Putamen (tissue), 1 donor: ENCODE measurements at places on chromosomes 16 and 17.

- DNase-seq = no peak
Observed at GRCh38 chr17:65630502-65630901, 69.1 kb upstream of the AXIN2 start.

- DNase-seq = peak; percentile 47
Observed at GRCh38 chr16:24610416-24610755, 71.0 kb downstream of the RBBP6 start.

GRCh38 chr16:10892782-10893318 is 15.8 kb downstream of the CIITA start:
- DNase-seq = no peak

GRCh38 chr17:63542942-63543821 is 7.1 kb upstream of the DCAF7 start:
- no peak for DNase-seq

- DNase-seq = no peak
Observed at GRCh38 chr16:28110479-28110878, 47.0 kb upstream of the GSG1L start.

DNA sequence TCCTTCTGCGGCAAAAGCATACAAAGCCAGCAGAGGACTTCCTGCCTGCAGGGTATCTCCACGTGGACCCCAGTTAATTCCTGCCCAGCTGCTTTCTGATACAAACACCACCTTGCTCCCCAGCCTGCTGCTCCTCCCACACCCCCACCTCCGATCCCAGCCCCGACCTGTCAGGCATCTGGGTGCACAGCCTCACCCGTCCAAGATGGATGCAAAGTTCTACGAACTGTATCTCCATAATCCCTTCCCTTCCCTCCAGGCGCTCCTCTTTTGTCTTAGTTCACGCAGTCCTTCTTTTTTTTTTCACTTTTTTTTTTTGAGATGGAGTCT is 15.6 kb upstream of the FOXJ1 start:
- DNase-seq = no peak

- DNase-seq = no peak
Observed at GRCh38 chr16:15440852-15441251, 6.5 kb downstream of the BMERB1 start.

DNA sequence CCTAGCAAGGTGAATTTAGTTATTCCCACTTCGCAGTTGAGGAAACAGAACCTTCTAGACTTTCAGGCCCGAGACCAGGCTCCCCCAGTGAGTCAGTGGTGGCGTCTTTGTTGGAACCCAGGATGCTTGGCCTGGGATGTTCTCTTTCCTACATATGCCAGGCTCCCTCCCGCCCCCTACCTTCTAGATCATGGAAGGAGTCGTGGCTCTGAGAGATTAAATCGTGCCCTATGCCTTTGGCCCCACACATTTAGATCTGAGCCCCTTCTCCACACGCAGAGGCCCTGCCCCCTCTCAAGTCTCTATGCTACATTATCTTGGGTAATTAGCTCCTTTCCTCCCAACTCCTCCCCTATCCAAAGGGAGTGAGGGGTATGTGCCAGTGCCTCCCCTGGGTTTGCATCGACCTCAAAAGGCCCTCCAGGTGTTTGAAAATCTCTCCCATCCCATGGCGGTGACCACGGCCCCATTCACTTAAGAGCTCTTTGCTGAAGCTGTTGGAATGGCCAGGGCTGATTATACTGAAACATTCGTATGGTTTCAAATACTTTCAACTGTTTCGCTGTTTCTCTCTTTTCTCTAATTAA is 3.0 kb downstream of the NGFR start:
- no peak for DNase-seq

DNA sequence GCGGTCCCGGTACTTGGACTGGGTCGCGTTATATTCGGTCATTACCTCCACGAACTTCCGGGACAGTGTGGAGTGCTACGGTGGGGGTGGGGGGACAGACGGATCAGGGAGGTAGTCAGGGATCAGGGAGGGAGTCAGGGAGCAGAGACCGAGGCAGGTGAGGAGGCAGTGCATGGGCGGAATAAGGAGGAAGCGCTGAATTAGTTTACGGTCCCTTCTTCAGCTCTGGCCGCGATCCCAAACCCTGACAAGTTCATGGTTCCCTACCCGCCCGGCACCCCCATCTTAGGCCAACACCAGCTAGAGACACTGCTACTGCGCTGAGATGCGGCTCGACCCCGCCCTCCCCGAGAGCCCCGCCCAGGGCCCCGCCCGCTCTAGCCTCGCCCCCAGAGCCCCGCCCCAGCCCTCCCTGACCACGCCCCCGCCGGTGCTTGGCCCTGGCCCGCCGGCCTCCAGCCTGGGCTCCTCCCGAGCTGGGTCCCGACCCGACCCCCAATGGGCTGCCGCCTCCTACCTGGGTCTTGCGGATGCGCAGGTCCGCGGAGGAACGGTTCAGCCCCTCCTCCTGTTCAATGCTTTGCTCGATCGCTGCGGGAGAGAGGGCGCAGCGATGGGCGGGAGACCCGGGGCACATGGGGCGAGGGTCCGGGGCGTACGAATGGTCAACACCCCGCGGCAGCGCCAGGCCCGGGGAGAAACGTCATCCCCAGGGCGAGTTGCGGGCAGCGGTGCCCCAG is 12.1 kb downstream of the HSD3B7 start:
- DNase-seq = no peak

DNA sequence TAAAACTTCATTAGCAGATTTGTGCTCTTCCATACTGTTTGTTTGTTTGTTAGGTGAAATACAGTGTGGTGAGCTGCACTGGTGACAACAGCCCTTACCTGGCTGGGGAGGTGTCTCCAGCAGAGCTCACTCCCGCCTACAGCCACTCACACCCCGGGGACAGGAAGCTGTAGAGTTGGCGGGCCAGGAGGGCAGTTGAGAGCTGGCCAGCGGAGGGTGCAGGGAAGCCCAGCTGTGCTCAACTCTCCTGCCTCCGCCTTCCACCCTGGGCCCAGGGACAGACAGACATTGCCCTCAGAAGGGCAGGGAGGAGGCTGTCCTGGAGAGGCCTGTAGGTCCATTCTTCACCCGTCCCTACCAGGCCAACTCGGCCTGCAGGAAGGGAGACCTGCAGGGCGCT is 48.6 kb upstream of the PVALEF start:
- DNase-seq = no peak

DNA sequence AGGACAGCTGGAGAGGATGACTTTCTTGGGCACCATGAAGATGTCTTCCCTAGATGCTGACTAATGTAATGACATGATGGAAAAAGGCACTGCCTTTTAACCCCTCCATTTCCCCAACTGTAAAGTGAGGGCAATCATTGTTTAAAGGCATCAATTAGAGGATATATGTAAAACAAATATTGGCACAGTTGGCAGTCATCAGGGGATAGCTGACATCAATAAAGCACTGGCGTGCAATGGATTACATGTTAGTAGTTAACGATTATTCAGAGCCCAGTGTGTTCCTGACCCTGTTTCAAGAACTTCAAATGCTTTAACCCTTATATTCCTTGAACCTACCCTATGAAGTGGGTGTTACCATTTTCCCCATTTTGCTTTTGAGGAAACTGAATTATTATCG is 100.7 kb downstream of the TMEM114 start:
- DNase-seq = no peak

- DNase-seq = no peak
Observed at GRCh38 chr16:22912654-22913053, 98.7 kb downstream of the HS3ST2 start.

- DNase-seq = no peak
Observed at GRCh38 chr16:12584488-12585233, 219.0 kb downstream of the CPPED1 start.

GRCh38 chr16:4051591-4051990 is 64.7 kb downstream of the ADCY9 start:
- no peak for DNase-seq

- DNase-seq = no peak
Observed at GRCh38 chr16:79269211-79269863, 331.2 kb downstream of the MAF start.

- DNase-seq = no peak
Observed at GRCh38 chr17:67769231-67769630, 51.5 kb downstream of the NOL11 start.

DNA sequence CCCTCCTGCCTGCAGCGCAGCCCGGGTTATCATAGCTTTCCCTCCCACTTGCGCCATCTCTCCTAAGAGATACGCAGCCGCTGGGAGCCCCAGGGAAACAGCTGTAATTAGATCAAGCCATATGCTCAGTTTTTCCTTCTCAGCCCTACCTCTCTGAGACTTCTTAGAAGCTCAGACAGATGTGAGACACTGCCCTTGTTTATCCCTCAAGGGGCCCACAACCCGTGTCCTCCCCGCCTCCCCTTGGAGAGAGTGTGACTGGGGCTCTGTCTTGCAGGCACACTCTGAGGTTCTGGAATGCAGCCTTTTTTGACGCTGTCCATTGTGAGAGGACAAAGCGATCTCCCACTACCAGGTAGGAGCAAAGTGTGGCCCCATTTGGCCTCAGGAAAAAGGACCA is 31.2 kb downstream of the CIBAR2 start:
- DNase-seq = no peak

GRCh38 chr17:78289802-78290363 is 58.5 kb downstream of the TMEM235 start:
- peak; percentile 67 for DNase-seq

GRCh38 chr17:34248511-34249024 is 6.5 kb upstream of the CCL2 start:
- no peak for DNase-seq

GRCh38 chr17:81959362-81960129 is 1.4 kb downstream of the NOTUM start:
- peak; percentile 49 for DNase-seq

DNA sequence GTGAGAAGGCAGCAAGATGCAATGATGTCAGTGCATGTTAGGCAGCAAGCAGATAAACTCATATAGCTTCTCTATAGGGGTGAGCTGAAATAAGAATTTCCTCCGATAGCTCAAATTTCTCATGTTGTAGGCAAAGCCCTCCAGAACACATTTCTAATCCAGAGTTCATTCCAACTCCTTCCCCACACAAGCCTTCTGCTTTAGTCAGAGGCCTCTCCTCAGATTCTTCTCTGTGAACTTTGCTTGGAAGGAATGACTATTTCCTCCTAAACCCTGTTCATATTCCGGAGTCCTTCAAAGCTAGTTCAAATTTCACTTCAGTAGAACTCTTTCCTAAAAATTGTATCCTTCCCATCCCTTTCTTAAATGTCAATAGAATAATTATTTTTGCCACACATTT is 144.8 kb downstream of the KCNJ2 start:
- DNase-seq = no peak

DNA sequence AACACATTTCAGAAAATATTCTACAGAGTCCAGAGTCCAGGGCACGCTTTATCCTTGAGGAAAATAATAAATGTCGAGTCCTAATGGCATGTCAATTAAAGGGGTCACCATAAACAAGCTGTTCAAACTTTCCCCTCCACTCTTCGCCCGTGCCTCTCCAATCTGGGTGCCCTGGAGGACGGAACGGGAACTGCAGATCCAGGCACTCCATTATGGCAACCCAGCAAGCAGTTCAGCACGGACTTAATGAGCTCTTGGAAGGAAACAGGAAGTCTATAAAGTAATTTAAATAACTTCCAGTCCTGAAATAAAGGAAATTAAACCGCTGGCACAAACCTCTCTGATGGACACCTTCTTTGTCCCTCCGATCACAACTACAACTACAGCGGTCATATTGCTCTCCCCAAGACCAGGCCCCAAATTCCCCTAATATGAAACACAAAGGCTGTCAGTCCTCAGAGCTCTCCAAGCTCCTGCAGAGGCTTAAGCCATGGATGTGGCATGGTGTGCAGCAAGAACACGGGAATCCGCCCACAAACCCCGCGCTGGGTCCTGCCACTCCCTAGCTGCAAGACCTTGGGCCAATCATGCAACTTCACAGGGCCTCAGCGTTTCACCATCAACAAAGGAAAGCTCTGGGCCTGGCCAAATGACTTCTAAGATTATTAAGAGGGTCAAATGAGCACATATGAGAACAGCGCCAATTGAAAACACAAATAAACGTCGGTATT is 52.6 kb downstream of the ZFHX3 start:
- no peak for DNase-seq

DNA sequence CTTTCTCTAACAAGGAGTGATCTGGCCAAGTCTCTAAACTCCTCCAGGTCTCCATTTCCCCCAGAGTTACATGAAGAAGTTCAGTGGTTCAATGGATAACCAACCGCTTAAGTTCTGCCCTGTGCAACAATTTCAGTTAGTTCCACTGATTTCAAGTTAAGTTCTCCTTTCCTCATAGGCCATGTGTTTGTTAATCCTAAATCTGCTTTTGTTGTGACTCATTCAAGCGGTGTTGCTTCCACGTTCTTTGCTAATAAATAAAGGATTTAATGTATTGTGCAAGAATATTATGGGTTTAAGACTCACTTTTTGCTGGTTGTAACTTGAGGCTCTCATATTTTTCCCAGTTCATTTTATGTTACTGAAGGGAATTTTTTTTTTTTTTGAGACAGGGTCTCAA is 36.3 kb downstream of the GNA13 start:
- DNase-seq = no peak

DNA sequence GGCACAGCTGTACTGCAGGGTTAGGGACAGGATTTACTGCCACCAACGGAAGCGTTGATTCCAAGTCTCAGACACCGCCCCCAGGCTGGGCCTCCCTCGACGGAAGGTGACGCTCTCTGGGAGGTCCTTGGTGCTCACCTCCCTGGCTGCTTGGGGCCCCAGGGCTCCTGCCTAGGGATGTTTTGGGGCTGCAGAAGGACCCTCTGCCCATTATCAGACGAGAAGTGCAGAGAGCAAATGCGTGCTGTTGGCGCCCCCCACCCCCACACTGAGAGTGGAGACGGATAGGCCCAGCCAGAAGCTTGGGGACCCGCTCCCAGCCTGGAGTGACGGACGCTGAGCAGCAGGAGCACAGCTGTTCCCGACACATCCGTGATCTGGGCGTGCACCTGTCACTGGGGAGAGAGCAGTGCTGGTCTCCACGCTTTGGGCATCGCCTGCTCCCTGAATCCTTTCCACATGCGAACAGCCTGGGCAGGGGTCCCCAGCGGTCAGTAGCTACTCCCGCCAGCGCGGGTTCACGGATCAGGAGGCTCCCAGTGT is 5.1 kb upstream of the SOX8 start:
- DNase-seq = no peak

- no peak for DNase-seq
Observed at GRCh38 chr17:8109661-8110455, 8.5 kb downstream of the ALOXE3 start.

- DNase-seq = no peak
Observed at GRCh38 chr16:17944345-17944744, 392.2 kb downstream of the NPIPA8 start.

DNA sequence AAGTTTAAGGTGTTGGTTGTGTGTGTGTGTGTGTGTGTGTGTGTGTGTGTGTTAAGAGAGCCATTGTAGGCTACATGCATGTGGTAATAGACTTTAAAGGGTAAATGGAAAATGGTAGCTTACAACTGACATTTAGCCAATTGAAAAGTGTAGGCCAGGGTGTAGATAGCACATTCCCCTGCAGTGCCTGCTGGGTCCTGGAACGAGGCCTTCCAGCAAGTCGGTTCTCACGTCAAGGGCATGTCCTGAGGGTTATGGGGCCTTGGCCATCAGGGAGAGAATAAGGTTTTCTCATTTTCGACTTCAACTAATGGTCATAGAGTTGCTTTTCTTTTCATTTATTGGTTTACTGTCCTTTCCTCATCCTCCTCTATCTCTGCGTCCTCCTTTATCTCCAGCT is 65.1 kb downstream of the RPTOR start:
- DNase-seq = no peak
